Stimulated activated CD4-positive, alpha-beta T cell treated with anti-CD3 and anti-CD28 coated beads, TNF-alpha, amount 100 ng/mL, for 48 hours (primary cell): ENCODE measurements at places on chromosomes 12 and 14.

- DNase-seq: no peak
Observed at GRCh38 chr14:89702073-89702875, 252.3 kb downstream of the EFCAB11 start.

DNA sequence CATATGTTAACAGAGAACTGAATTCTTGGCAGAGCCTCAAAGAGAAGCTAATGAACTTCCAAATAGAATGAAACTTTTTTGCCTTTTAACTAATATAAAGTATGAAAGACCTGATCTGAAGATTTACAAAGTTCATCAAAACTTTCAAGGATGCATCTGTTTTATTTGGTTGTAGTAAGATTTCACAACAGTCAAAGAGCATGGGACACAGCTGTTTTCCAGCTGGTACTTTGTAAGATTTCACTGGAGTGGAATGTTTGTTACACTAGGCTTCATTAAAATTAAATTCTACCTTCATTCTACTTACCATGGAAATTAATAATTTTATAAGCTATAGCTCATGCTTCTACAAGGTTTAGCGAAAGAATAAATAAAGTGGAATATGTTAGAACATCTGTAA lies 351.2 kb downstream of the SLC6A15 start:
- no peak for DNase-seq

DNA sequence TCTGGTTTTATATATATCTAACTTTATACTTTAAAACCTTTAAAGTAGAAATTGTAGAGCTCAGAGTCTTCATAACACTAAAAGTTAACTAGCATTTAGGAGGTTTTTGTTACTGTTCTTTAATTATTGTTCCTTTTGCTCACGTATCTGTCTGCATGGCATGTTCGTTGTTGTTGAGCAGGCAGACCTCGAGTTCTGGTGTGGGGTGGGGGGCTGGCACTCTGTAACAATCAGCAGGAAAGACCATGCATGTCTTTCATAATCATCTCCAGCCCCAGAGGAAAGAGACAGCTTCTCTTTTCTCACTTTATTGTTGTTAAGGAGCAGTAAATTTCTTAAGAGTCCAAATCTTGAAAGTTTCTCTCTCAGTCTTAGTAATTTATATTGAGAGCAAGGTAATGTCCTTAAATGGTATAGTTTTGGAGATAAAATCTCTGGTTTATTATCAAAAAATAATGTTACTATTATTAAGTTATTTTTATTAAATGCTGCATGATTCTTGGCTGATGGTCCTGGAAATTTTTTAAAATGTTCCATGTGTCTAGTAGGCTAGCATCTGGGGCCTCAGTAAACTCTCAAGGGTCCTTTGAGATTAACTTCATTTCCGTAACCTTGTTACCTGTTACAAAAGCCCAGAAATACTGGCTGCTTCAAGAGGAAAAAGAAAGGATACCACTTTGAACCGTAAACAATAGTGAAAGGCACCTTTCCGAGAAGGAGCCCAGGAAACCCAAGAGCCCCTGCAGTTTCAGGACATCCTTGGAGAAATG lies 30.3 kb downstream of the CKB start:
- no peak for DNase-seq

- no peak for DNase-seq
Observed at GRCh38 chr14:72126091-72126490, 193.9 kb downstream of the RGS6 start.

DNA sequence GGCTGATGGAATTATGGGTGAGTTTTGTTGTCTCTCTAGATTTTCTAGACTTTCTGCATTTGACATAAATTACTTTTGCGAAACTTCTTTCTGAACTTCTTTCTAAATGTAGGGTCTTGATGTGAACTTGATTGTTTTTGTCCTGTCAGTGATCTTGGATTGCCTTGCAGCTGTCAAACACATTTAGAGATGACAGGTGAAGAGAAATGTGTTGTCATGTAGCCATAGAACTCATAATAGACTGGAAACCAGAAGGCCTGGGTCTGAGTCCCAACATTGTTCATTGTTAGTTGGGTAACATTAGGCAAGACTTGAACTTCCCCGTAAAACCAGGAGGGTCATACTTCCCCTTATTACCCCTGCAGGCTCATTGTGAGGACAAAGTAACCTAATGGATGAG lies 109.0 kb downstream of the LRIG3 start:
- no peak for DNase-seq
